ENCODE measurements at places on chromosomes 2 and 18.

- DNase-seq, result no peak
Measured at GRCh38 chr2:165452327-165452726, 17.2 kb upstream of the CSRNP3 start.

GRCh38 chr18:54684784-54685183 is 93.7 kb downstream of the DYNAP start:
- DNase-seq, result peak; percentile 74

DNA sequence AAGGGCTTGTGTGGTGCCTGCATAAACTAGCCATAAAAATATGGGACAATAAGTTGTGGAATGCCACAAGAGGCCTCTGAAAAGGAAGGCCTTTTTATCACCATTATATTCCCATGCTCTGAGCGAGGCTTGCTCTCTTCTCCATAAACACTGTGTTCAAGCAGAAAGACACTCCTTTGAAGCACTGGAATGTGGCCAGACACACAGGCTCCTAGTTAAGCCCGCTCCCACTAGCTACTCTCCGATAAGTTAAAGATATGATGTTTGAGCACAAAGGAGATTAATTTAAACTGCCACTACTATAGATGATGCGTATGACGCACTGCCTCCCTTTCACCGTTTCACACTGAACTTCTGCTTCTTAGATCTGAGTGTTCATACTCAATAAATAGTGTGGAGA is 188.7 kb upstream of the TWIST2 start:
- DNase-seq, result no peak

DNA sequence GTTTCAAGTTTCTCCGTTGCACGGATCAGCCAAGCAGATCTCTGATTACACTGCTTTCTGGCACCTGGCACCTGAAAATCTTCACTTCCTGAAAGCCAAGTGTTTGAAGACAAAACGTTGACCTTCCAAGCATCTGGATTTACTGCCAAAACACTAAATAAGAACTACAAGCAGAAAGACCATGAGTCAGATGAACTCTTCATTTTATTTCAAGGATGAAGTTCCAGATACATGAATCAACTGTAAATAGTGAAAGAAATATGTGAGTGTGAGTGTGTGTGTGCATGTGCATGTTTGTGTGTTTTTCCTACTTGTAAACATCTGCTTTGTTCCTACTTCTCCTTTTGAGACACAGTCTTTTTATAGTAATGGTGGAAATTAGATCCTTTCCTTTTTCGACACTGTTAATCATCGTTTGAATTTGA is 60.0 kb upstream of the DTNA start:
- DNase-seq, result peak; percentile 82

DNA sequence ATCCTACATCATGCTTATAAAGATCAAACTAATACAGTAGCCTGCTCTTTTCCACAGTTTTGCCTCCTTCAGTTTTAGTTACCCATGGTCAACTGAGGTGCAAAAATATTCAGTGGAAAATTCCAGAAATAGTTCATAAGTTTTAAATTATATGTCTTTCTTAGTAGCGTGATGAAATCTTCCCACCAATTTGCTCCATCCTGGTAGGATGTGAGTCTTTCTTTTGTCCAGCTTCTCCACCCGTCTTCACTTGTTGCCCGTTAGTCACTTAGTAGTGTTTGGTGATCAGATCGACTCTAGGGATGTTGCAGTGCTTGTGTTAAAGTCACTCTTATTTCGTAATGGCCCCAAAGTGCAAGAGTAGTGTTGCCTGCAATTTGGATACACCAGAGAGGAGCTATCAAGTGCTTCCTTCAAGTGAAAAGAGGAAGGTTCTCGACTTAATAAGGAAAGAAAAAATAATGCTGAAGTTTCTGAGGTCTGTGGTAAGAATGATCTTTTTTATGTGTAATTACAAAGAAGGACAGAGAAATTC is 57.0 kb downstream of the CEP192 start:
- DNase-seq, result no peak

DNA sequence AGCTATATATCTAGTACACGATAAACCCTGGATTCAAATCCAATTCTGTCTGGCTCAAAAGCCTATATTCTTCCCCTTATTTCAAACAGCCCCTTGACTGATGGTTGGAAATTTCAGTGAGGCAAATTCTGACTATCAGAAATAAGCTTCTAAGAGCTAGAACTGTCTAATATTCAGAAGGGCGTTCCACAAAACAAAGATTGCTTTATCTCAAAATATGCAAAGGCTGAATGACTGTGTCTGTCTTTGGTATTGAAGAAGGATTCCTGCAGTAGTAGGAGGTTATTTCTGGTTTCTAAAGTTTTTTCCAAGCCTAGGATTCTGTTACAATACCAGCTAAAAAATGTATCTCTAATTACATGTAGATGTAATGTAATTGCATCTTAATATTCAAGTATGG is 31.1 kb downstream of the DRC1 start:
- DNase-seq, result no peak

GRCh38 chr2:219003267-219003634 is 10.0 kb upstream of the CRYBA2 start:
- no peak for DNase-seq

GRCh38 chr2:33011941-33012340 is 65.2 kb downstream of the LTBP1 start:
- no peak for DNase-seq

DNA sequence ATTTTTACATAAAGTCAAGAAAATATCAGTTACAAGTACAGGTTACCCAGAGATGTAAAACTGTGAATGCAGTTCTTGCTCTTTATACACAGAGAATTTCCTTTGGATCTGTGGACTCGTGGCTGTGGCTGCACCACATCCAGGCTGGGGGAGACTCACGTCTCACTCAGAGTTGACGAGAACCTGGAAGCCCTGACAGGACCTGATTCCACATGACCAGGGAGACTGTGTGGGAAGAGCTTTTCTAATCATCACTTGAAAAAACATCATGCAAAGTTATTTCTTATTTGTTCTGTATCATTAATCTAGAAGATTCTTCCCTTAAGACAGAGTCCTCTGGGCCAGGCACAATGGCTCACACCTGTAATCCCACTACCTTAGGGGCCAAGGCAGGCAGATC is 1159.0 kb downstream of the RPIA start:
- DNase-seq, result no peak

DNA sequence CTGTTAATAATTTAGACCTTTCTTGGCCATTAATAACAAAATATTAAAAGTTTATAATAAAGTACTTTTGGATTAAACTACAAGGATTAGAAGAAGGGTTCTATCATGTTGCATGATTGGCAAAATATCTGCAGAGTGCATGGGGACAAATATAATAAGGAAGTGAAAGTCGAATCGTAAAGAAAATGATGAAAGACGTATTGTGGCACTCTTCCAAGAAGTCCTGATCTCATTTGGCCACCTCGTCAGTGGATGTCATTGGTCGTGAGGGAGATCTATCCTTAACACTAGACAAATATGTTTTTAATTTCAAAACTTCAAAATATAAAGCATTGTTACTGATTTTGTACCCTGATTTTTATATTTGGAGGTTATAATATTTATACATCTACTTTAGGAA is 197.7 kb upstream of the STON1 start:
- no peak for DNase-seq

DNA sequence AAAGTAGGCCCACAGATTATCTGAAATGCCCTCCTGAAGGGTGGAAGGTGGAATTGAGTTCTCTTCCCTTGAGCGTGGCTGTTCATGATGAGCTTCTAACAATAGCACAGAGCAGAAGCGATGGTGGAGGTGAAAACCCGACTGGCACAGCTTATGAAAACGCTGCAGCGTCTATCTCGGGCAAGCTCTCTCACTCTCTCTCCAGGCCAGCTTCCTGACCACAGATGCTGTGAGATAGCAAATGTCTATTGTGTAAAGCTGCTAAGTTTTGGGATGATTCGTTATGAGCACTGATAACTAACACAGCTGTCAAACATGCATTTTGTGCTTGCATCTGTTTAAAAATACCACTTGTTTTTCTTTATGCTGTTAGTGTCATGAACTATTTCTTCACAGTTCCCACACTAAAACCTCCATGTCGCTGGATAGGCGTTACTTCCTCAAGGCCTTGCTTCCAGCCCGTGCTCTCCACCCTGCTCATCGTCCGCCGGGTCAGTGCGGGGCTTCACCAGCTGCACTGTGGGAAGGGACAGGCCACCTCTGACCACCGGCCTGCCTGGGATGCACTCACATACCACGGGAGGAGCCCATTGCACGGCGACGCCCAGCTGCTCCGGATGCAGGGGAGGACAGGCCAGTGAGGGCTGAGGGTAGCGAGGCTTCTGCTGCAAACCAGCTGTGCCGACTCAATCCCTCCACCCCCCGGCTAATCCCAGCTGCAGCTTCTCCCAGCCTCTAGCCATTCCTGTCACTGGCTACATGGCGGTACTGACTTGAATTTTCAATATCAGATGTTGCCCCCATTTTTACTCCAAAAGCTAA is 60.0 kb upstream of the OTOS start:
- peak; percentile 58 for DNase-seq

DNA sequence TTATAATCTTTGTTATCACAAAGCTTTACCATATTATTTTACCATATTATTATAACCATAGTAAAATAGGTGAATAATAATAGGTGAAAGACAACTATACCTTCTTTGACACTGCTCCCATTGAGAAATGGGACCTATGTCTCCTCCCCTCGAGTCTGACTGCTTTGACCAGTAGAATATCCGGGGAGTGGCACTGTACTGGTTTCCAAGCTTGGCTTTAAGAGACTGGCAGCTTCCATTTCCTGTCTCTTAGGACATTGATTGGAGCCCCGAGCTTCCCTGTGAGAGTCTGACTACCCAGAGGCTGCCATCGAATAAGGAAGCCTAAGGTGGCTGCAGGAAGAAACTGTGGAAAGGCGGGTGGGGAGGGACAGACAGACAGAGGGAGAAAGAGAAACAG is 40.1 kb upstream of the PLEKHM3 start:
- DNase-seq, result no peak

DNA sequence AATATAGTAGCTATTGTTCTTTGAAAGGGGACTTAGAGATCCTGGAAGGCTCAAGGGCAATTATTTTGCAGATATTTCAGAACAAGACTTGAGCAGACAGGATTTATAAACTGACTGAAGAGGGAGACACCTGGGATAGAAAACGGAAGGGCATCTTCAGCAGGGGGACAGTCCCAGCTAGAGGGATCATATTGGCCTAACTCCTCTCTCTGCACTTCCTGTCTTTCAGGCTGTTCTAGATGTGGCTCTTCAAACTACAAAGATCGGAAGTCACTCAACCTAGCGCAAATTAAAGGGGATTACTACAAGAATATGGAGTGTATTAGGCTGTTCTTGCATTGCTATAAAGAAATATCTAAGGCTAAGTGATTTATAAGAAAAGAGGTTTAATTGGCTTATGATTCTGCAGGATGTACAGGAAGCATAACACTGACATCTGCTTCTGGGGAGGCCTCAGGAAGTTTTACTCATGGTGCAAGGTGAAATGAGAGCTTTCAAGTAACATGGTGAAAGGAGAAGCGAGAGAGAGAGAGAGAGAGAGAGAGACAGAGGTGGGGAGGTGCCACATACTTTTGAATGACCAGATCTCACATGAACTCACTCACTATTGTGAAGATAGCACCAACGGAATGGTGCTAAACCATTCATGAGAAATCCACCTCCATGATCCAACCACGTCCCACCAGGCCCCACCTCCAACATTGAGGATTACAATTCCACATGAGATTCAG is 5.3 kb upstream of the CTIF start:
- no peak for DNase-seq

DNA sequence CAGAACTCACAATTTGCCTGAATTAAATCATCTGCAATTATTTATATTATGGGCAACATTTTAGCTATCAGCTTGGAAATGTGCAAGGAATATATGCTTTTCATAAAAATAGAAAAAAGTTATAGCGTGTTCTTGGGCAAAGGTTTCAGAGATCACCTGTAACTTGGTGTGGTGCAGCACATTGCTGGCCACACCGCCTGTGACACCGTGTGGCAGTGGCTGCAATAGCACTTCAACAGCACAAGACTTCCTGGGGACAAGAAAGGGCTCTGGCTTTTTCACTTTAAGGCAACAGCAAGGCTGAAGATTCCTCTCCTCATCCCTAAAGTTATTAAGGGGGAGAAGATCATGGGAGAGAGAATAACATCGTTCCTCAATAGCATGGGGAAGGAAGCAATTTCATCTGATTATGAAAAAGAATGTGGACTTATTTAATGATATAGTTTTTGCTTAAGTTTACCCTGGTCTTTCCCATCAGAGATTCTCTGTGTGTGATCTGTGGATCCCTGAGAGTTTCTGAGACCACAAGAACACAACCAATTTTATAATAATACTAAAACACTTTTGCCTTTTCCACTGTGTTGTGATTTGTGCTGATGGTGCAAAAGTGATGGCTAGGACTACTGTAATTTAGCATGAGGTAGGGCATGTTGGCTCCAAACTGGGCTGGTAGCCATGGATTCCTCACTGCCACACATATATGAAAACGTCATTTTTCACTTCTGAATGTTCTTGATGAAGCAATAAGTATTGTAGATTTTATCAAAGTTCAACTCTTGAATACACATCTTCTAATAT is 15.0 kb upstream of the SERPINB3 start:
- no peak for DNase-seq

DNA sequence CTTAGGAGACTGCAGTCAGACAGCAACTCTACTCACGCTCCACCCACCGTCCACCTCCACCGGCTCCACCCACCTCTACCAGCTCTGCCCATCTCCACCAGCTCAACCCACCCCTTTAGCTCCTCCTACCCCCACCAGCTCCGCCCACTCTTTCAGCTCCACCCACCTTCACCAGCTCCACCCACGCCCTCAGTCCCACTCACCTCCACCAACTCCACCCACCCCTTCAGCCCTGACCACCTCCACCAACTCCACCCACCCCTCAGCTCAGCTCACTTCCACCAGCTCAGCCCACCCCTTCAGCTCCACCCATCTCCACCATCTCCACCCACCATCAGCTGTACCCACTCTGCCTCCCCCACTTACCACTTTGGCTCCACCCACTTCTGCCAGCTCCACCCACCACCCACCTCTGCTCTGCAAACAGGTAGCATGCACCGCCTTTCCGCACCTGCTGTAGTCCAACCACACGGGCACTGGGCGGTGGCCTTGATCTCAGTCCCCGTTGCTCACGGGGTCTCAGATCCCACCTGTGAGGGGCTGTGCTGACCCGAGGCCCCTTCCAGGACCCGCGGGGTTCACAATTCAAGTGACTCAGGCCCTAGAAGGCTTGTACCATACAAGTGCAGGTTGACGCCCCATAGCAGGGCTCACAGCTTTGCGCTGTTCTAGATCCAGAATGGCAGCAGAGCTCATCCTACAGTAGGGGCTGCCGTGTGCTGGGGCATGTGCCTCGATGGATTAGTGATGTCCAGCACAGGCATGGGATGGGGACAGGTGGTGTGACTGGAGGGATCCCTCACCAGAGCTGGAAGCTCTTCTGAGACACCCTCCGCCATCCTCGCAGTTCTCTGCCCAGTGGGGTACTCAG is 77.2 kb upstream of the OTOS start:
- no peak for DNase-seq

GRCh38 chr2:146908776-146909175 is 936.1 kb upstream of the ACVR2A start:
- DNase-seq, result no peak

GRCh38 chr2:229489016-229489415 is 217.9 kb upstream of the PID1 start:
- DNase-seq, result peak; percentile 54

Data from fibroblast of villous mesenchyme (primary cell).